Tibial nerve (tissue), 4 donors: ENCODE measurements at places on chromosomes 12 and 14. TPM values are rescaled to one million over a fixed set of nuclear protein-coding genes. Genes with fewer than 3 reads are reported as not detected.

GRCh38 chr12:92312463-92312964, 166.9 kb upstream of the BTG1 start:
- no peak for DNase-seq

DNA sequence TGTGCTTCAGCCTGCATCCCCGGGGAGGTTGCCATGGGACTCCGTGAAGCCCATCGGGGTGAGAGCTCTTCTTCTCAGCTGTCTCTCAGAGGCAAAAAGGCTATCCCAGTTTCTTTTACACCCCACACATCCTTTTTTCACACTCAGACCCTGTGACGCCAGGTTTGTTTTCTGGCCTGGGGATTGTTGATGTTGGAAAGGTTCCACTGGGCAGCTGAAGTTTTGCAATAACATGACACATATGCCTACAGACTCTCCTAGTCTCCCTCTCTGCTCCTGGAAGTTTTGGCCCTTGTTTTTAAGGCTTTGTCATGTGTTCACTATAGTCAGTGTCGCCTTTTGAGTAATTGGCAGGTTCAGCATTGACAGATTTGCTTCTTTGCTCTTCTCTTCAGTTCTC, 118.6 kb downstream of the SMOC1 start:
- no peak for DNase-seq

GRCh38 chr12:26627335-26627734, 205.7 kb downstream of the ITPR2 start:
- DNase-seq: no peak

DNA sequence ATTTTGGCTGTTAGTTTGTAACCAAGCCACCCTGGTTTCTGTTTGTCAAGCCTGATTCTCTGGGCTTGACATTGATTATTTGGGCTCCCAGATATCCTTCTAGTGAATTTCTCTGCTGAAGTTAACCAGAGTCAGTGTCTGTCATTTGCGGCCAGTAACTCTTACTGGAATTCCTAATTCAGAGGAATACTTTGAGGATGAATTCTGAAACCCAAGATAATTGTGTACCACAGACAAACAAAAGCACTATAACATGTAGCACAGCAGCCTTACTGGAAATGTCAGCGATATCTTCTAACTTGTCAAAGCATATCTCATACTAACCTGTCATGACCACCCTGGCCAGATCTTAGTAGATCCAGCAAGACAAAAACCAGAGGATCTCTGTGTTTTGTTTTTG, 84.4 kb upstream of the HIF1A start:
- DNase-seq: no peak

DNA sequence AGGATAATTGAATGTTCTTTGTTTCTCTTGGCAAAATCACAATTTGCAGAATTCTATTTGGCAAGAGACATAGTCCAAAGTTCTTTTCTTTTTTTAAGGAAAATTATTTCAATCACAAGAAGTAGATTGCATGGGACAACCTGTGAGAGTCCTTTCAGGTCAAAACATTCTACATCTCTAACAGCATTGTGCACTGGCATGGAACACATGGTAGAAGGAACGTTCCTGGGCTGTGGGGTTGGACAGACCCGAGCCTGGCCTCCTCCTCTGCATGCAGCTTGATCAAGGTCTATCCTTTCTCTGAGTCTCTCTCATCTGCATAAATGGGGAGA, 88.6 kb upstream of the CPSF6 start:
- no peak for DNase-seq

DNA sequence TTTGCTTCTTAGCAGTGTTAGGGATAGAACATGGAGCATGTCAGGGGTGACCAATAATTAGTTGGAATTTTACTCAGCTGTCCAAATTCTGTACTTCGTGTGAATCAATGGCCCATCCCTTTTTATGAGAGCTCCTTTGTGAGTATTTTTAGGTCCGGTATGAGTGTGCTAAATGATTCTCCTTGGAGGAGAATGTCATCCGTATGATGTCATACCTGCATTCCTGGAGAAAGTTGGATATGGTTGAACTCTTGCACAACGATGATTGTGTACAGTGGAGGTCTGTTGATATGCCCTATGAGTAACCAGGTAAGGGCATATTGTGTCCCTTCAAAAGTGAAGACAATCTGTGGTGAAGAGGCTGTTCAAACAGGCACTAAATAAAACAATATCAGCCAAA, 400.8 kb downstream of the GXYLT1 start:
- DNase-seq: no peak

Gene LRRC10
- total RNA-seq: not detected

Gene RHEBL1
- total RNA-seq: 1.1 TPM

DNA sequence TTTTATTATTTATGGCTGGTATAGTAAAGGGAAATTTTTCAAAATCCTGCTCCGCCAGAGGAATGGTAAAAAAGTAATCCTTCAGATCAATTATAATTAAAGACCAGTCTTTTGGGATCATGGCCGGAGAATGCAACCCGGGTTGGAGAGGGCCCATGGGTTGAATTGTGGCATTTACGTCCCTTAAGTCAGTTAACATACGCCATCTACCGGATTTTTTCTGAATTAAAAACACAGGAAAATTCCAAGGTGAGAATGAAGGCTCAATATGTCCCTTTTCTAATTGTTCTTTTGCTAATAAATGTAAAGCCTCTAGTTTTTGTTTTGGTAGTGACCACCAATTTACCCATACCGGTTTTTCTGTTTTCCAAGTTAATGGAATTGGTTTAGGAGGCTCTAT, 602.8 kb downstream of the ALG10 start:
- DNase-seq: no peak
